ENCODE measurements at places on chromosomes 3 and 15. TPM values are rescaled to one million over a fixed set of nuclear protein-coding genes. Genes with fewer than 3 reads are reported as not detected.

Gene PLSCR5
- not detected for total RNA-seq

DNA sequence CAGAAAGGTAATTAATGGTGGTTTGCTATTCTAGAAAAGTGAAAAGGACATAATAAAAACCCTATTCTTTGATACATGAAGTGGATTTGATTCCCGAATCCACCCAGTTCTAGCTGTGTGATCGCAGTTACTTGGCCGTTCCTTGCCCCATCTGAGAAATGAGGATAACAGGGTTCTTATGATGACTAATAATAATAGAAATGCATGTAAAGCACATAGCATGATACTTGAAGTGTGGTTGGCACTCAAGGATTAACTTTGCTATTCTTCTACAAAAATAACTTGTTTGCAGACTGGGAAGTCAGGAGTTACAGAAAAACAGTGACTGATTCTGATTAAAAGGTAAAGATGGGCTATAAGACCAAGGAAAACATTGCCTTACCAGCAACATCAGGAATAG, 26.8 kb downstream of the PARL start:
- H3K27me3 ChIP-seq: no peaks in the 10 kb centered on the region
- no peak overlapping the region for H3K27ac ChIP-seq
- H3K36me3 ChIP-seq: peaks cover 22% of the 10 kb centered on the region

DNA sequence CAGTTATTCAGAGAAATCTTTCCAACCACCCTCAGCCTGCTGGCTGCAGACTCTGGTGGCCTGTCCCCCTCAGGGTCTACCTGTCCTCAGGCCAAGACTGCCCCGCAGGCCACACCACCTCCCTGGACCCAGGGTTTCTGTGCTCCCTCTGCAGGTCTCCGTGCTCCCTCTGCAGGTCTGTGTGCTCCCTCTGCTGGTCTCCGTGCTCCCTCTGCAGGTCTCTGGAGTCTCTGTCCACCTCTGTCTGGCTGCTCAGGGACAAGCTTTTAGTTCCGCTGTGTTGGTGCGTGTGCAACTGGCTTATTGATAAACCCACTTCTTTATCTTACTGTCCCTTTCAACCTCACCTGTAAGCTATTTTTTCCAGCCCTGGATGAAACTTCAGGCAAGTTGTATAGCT, 30.1 kb downstream of the BDH1 start:
- no peak overlapping the region for H3K4me3 ChIP-seq
- no peak for DNase-seq
- H3K4me1 ChIP-seq: peaks cover 11% of the 10 kb centered on the region
- peaks cover 5% of the 10 kb centered on the region for H3K36me3 ChIP-seq
- no peak overlapping the region for H3K27ac ChIP-seq
- no peaks in the 10 kb centered on the region for H3K27me3 ChIP-seq

Gene LRRK1
- 0.17 TPM for total RNA-seq

DNA sequence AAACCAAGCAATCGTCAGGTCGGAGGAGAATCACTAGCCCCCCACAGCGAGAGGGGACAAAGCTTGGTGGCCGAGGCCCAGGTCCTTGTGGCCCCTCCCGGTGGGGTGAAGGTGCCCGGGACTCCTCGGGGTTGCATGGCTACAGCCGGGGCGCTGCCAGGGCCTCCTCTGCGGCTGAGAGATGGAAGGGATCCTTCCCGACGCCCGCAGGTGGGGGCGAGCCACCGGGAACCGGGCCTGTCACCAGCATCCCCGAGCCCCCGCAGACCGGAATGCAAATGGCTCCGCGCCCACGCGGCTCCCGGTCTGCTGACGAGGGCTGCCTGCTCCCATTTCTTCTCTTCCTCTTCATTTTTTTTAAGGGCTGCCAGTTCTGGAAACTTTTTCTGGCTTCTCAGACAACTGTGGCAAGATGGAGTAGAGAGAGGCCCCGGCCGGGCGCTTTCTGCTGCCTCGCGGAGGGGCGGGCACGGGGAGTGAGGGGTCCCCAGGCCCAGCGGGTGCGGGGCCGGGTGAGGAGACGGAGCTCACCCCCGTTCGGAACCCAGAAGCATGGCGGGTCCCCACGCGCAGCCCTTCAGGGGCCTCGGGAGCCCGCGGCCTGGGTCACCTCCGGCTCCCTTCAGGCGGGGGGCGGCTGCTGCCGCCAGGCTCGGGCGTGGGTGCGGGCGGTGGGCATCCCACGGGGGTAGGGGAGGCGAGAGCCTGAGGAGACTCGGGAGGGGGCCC, 27.5 kb downstream of the MELTF start:
- no peaks in the 10 kb centered on the region for H3K27me3 ChIP-seq
- peak overlapping the region; percentile 57 for H3K4me3 ChIP-seq
- no peaks in the 10 kb centered on the region for H3K36me3 ChIP-seq
- peak; percentile 62 for DNase-seq

DNA sequence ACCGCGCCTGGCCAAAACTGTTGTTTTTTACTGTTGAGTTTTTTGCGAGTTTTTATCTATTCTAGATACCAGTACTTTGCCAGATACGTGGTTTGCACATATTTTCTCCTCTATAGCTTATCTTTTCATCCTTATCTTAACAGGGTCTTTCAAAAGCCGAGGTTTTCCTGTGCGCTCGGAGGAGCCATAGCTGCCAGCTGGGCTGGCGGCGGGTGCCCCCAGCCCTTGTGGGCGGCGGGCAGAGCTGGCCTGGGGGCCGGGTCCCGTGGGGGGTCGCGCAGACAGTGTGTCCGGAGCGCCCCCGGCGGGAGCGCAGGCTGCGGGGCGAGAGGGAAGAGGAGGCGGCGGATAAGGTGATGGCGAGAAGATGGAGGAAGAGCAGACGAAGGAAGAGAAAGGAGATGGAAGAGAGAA, 11.1 kb upstream of the EIF4A2 start:
- peak overlapping the region; percentile 88 for H3K27ac ChIP-seq
- H3K36me3 ChIP-seq: no peaks in the 10 kb centered on the region
- H3K27me3 ChIP-seq: no peaks in the 10 kb centered on the region
- H3K4me1 ChIP-seq: peaks cover 12% of the 10 kb centered on the region
